NCI-H187 (cell line): ENCODE measurements at places on chromosomes 7 and 10.

GRCh38 chr7:36103837-36104561, 49.1 kb upstream of the EEPD1 start:
- no peak for DNase-seq

DNA sequence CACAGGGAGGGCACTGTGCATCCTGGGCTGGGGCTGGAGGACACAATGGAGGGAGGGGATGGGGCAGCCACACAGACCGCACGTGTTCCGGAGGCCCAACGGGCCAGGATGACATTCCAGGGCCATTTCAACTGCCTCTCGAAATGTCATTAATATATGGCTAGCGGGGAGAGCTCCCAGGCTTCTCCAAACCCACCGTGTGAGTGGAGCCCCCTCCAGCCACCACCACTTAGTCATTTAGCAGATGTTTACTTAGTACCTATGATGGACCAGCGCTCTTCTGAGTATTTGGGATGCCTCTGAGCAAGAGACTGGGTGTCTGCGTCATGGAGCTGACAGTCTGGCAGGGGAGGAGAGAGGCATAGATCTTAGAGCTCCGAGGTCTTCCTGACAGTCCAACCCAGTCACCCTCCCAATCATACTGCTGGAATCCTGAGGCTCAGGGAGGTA, 107.3 kb downstream of the ZMIZ1 start:
- DNase-seq = no peak

GRCh38 chr7:73851410-73852338, 9.3 kb upstream of the TMEM270 start:
- no peak for DNase-seq

DNA sequence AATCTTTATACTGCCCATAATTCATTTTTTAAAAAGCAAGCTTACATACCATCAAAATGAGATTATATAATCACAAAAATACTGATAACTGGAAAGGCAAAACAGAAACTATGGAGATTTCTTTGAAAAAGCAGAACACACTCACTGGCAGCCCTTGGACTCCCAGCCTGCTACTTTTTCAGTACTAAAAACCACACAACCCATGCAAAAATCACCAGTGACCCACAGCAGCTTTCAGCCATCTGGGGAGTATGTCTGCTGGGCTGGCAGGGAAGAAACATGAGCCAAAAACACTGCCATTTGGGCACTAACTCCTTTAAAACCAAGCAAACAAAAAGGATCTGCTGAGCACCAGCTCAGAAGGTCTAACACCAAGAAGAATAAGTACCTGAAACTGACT, 80.0 kb upstream of the DDC start:
- no peak for DNase-seq

- DNase-seq = no peak
These were observed 123.7 kb upstream of the CTBP2 start for GRCh38 chr10:125283836-125284614.

- no peak for DNase-seq
These were observed at the start of gene ABCB1 for GRCh38 chr7:87600130-87601124. ABCB1 (minus strand) TSS chr7:87600884; CDS start chr7:87600184, 700 bp downstream.

DNA sequence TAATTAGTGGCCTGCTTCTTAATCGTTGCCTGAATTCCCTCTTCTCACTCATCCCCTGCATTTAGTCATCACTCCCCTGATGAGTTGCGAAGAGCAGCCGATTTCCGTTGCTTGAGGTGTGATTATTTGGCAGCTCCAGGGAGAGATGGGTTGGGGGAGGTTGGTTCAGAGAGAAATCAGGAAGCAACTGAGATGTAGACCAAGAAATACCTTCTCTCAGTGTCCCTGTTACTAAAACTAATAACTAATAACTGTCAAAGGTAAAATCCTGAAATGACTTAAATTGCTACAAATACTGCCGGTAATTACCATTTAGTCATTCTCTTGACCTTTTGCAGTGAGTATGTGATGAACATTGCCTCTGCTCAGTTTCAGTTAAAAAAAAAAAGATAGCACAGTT, 76.9 kb downstream of the ELMO1 start:
- DNase-seq = no peak

GRCh38 chr7:101668726-101669125, 39.6 kb upstream of the MYL10 start:
- DNase-seq = no peak
